ENCODE measurements at places on chromosomes 7 and 10. TPM values are rescaled to one million over a fixed set of nuclear protein-coding genes. Genes with fewer than 3 reads are reported as not detected.

CCDC7 gene
- total RNA-seq = 6.0 TPM

LRIT1 gene
- total RNA-seq = not detected

HABP2 gene
- total RNA-seq = 0.13 TPM

FIS1 gene
- 110 TPM for total RNA-seq

SLC13A1 gene
- total RNA-seq = not detected

ACBD7 gene
- 1.8 TPM for total RNA-seq

NUDT13 gene
- 6.1 TPM for total RNA-seq

RELN gene
- total RNA-seq = 0.10 TPM

ERV3-1 gene
- total RNA-seq = 23.1 TPM

STRIP2 gene
- total RNA-seq = 5.1 TPM

PPIA gene
- total RNA-seq = 3,706 TPM

DNA sequence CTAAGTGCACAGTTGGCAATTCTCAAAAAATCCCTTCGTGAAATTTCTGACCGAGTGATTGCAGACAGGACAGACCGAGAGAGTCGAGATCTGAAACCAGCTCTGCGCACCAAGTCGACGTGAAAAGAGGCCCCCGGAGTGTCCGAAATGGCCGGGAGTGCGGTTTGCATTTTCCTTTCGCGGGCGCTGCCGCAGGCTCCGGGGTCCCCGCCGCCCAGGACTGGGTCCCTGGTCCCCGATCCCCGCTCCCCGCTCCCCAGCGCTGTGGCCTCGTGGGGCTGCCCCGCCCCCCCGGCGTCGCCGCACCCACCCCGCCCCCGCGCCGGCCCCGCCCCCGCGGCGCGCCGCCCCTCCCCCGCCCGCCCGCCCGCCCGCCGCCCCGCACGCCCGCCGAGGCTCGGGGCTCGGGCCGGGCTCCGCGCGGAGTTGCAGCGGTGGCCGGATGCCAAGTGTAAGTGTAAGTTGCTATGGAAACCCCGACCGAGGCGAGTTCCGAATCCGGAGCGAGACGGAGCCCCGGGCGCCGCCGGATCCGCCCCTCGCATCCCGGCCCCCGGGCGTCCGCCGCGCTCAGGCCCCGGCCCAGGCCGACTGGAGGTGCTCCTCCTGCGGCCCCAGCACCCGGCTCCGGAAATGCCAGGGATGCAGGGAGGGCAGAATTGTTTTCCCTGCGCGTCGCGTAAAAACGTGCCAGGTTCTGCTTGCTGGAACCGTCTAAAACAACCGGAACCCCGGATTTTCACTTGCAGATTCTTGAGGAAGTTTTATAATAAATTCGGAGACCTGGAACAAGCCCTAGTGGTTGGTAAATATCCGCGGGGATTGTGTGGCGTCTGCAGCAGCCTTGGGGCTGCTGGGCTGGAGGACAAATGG is 4.6 kb downstream of the BMI1 start:
- no peak for DNase-seq

DNA sequence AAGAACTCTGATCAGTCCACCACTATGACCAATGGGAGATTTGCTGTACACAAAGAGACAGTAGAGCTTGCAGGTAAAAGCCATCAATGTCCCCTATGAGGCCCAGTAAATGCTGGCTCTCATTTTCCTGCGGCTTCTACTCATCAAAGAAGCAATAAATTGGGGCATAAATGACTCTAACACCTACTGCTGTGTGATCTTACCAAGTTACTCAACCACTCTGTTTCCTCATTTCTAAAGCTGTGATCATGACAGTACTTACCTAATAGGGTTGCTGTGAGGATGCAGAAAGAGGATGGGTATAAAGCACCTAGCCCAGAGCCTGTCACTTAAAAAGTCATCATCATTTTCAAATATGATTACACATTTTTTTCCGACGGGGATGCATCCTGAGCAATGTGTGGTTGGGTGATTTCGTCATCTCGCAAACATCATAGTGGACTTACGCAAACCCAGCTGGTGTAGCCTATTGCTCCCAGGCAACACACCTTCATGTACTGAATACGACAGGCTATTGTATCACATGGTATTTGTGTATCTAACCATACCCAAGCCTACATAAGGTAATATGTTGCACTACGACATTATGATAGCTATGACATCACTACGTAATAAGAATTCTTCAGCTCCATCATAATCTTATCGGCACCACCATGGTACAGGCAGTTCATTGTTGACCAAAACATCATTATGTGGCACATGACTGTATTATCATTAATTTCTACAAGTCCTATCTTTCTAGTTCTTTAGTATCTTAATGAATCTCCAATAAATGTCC is 7.1 kb upstream of the MGMT start:
- no peak for DNase-seq

DNA sequence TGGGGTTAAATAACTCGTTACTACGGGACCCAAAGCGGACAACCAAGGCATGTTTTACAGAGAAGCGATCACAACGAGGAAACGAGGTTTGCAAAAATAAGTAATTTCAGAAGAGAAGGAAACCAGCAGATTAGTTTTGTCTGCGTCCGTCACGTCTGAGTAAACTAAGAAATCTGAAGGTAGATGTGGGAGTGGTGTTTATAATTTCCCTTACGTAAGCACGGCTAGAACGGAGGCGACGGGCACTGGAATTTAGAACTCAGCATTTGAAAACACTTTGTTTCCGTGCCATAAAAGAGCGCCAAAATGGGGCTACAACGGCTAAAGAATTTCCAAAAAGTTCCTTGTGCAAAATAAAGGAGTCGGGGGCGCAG is 718 bp upstream of the UMAD1 start:
- DNase-seq = no peak

GRCh38 chr7:157366722-157367121 is 29.9 kb downstream of the DNAJB6 start:
- DNase-seq = no peak

DNA sequence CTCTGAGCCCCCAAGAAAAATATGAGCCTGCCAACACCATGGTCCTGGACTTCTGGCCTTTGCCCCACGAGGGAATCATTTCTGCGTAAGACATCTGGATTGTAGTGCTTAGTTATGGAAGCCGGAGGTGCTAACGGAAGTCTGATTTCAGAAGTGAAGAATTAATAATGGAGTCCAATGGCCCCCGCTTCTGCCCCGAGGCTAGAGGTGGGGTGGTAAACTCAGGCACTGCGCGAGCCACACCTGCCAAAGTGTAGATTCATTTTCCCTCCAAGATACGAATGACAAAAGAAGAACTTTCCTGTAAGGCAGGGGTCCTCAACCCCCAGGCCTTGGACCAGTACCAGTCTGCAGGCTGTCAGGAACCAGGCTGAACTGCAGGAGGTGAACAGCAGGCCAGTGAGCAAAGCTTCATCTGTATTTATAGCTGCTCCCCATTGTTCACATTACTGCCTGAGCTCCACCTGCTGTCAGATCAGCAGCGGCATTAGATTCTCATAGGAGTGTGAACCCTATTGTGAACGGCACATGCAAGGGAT is 22.3 kb downstream of the CNPY1 start:
- DNase-seq = no peak

DNA sequence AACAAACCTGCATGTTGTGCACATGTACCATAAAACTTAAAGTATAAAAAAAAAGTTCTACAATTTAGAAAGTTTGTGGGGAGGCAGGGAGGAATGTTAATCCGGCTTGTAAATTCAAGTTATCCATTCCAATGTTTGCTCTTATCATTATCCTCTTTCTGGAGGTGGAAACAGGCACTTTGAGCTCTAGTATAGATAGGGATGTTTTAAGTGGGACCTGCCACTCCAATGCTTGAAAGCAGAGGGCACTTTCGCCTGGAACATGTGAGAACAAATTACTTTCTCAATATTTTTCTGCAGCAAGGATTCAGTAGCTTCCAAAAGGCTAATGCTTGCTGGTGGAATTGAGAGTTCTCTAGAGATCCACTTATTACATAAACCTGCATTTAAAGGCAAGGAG is 45.6 kb downstream of the FEZF1 start:
- DNase-seq = no peak

DNA sequence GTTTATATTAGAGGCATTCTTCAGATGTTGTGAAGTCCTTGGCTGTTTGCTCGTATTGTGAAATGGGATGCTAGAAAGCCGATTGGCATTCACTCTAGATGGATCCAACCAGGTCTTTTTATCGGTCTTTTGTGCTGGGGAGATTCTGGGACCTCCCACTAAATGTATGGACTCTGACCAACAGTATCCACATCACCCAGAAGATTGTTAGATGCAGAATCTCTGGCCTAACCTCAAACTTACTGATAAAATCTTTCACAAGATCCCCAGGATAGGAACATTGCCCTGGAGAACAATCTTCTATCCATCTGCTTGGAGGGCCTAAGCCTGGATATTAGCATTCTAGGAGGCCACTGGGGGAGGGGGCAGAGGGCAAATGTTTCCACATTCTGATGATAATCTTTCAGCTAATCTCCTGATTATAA is 160.9 kb downstream of the PLXDC2 start:
- no peak for DNase-seq

GRCh38 chr7:107023522-107024151 is 20.9 kb upstream of the PRKAR2B start:
- DNase-seq = no peak

DNA sequence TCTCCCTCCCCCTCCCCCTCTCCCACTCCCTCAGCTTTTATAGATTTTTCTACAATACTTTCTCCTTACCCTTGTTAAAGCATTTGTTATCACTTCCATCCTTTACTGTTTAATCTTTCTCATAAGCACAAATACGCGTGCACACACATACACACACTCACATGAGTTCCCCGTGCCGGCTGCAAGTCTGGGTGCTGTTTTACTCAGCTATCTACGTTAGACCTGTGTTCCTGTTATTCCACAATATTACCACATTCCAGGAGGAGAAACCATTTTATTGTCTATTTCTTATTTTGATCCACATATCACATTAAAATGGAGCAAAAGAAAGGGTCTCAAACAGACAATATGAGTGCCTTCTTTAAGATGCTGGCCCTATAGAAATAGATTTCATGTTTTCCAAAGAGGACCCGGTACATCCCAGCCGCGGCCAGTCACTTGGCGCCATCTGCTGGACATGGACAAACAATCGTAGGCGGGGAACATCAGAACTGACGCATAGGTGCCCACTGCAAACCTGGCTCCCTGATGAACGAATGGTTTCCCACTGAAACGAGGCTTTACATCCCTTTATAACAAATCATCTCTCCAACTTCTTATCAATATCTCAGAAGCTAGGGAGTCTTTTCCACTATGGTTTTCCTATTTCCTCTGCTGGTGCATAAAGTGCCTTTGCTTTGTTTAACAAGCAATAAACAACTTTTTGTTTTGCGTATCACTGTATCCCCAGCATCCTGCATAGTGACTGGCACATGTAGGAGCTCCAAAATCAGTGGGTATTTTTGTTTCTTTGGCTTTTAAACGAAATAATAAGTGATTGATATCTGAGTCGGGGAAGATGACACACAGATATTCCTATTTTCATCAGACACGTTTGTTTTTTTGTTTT is 25.2 kb upstream of the OPTN start:
- no peak for DNase-seq

GRCh38 chr10:132438091-132439024 is 41.4 kb downstream of the PWWP2B start:
- no peak for DNase-seq

GRCh38 chr10:110158051-110159005 is 49.1 kb upstream of the MXI1 start:
- DNase-seq = no peak

GRCh38 chr10:130054021-130054420 is 56.6 kb downstream of the C10orf143 start:
- no peak for DNase-seq

DNA sequence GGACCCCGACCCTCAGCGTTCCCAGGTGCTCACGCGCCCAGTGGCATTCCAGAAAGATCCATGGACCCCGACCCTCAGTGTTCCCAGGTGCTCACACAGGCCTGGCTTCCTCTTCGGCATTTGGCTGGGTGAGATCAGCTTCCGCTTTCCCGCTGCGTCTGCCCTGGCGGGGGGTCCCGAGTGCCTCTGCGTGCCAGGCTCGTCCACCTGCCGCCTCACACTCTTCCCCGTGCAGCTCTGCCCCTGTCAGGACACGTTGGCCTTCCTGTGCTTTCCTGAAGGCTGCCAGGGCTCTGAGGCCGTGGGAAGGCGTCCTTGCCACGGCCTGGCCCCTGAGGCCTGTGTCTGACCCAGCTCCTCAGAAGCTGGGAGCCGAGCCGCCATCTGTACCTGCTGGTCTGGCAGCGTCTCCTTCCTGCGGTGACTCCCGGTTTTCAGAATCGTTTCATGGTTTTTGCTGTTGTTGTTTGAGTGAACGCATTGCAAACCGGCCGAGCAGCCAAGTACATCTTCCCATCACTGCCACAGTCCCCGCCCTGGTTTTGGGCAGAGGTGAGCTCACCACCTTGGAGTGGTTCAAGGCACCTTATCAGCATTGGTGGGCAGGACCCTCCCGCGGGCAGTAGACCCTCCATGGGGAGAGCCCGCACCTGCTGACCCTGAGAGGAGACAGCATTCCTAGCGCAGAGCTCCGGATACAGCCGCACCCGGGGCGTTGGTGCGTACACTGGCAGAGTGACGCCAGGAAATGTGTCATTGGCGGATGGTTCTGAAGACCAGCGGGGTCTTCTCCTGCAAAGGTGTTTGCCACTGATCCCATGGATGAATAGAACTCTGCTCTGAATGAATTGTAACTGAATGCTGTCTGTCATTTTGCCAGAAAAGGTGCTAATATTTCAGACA is 17.4 kb downstream of the NKX6-2 start:
- DNase-seq = no peak

DNA sequence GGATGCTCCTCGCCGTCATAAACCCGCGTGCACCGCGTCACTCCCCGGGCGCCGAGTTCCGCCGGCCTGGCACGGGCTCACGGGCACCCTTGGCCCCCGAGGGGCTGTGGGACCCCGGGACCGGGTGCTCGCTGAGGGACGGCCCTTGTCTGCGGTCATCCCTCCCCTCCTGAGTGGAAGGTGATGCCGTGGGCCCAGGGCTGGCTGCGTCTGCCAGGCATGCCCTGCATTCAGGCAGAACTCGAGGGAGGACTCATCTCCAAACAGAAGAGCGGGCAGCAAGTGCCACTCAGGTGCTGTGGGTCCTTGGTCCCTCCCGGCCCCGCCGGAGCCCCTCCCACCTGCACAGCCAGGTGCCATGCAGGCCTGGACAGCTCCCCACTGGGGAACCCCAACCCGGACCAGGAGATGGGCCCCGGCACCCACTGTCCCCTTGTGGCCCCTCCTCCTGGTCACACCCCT is 61.3 kb downstream of the UNCX start:
- no peak for DNase-seq

DNA sequence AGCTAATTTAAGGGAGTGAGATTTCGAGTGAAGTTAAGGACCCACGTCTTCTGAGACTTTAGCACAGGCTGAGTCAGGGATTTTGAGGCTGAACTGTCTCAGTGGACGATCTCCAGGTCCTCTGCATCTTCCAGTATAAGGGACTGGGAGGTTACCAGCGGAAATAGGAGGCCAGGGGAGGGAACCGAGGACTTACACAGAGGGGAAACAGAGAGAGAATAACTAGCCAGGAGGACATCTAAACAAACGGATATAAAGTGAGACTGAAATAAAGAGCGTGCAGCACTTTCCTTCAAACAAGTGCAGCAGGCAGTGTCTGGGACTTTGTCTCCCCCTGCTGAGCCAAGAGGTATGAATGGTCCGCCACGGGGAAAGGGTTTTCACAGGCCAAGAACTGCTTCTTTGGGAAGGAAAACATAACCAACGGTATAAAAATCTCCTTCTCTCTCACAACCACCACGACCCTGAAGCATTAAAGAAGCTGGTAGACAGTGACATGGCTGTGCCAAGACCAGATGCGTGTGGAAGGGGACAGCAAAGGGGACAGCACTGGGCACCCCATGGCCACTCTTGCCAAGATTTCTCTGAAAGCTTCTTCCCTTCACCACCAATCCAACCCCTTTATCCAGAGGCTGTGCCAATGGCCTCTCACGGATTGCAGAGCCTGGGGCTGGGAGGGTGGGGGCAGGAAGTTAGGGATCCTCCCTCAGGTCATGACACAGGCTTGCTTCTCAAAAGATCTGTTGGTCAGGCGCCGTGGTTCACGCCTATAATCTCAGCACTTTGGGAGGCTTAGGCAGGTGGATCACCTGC is 72.0 kb downstream of the SLC37A3 start:
- peak; percentile 52 for DNase-seq
